Peyer's patch (tissue), 4 donors: ENCODE measurements at places on chromosomes 7 and 10. TPM values are rescaled to one million over a fixed set of nuclear protein-coding genes. Genes with fewer than 3 reads are reported as not detected.

SLC29A4 gene
- 12.4 TPM for total RNA-seq

DNA sequence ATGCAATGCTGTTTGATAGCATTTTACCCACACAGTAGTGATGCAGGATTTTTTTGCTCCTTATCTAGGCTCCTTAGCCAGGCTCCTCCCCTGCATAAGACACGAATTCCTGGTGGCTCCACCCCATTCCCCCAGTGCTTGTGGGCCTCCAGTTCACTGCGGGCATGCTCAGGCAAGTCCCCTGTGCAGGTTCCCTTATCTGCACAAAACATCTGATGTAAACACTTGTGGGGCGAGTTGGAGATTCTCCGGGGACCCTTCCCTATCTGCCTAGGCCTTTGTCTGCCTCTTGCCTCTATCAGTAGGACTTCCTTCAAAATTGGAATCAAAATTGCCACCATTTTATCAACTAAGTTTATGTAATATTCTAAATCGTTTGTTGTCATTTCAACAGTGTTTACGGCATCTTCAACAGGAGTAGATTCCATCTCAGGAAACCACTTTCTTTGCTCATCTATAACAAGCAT is 5.4 kb upstream of the STK17A start:
- H3K27me3 ChIP-seq, result no peaks in the 10 kb centered on the region
- DNase-seq, result no peak
- H3K36me3 ChIP-seq, result no peaks in the 10 kb centered on the region
- no peak overlapping the region for H3K27ac ChIP-seq
- no peak overlapping the region for H3K4me3 ChIP-seq

GRCh38 chr10:88333248-88333630 is 249.9 kb downstream of the RNLS start:
- H3K27ac ChIP-seq, result no peak overlapping the region
- H3K4me1 ChIP-seq, result no peaks in the 10 kb centered on the region
- H3K36me3 ChIP-seq, result no peaks in the 10 kb centered on the region
- H3K27me3 ChIP-seq, result no peaks in the 10 kb centered on the region
- no peak for DNase-seq

GRCh38 chr10:73997461-73997786 is 492 bp upstream of the VCL start:
- H3K27me3 ChIP-seq, result no peaks in the 10 kb centered on the region
- peak overlapping the region; percentile 99 for H3K27ac ChIP-seq
- peak overlapping the region; percentile 56 for H3K4me3 ChIP-seq
- no peaks in the 10 kb centered on the region for H3K4me1 ChIP-seq
- peak; percentile 80 for DNase-seq

DNA sequence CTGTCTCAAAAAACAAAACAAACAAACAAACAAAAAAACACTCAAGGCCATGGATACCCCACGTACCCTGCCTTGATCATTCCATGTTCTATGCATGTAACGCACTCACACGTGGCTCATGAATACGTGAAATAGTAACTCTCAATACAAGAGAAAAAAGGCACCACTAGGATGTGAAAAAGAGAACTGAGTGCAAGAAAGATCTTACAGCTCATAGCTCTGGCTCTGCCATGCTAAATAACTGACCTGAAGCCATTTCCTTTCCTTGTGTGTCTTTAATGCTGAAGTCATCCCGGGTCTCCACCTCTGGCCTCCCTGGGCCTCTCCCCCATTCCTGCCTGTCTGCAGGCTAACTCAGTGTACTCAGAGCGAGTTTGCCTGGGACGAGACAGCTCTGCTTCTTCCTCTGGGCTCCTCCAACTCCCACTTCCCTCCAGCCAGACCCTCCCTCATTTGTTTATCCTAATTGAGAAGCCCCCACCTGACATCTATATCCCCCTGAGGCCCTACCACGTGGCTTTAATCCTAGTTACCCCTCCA is 117.3 kb downstream of the PRPF18 start:
- DNase-seq, result no peak
- H3K27ac ChIP-seq, result no peak overlapping the region
- H3K36me3 ChIP-seq, result peaks cover 14% of the 10 kb centered on the region
- no peak overlapping the region for H3K4me3 ChIP-seq
- H3K4me1 ChIP-seq, result no peaks in the 10 kb centered on the region
- no peaks in the 10 kb centered on the region for H3K27me3 ChIP-seq

ADARB2 gene
- total RNA-seq, result 7.9 TPM

- H3K36me3 ChIP-seq, result no peaks in the 10 kb centered on the region
- H3K27me3 ChIP-seq, result no peaks in the 10 kb centered on the region
- DNase-seq, result no peak
- no peaks in the 10 kb centered on the region for H3K4me1 ChIP-seq
Observed at GRCh38 chr10:128097783-128098182, 28.4 kb downstream of the MKI67 start.

DNA sequence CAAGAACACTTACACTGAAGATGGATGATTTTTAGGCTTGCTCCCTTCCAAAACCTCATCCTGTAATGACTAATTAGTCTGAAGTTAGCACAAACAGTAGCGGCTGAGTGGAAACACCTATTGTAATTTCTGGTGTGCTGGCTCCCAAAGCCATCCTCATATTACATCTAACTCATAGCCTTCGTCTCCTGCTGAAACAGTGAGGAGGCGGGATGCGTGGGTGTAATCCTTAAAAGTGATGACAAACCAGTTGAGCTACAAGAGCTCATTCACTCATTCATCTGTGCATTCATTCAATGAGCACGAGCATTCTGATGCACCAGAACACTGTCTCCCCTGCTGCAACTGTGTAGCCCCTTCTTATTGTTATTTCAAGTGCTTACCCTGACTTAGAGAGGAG is 235.3 kb downstream of the CALN1 start:
- H3K27ac ChIP-seq, result no peak overlapping the region
- no peak overlapping the region for H3K4me3 ChIP-seq
- DNase-seq, result no peak
- H3K36me3 ChIP-seq, result no peaks in the 10 kb centered on the region
- H3K27me3 ChIP-seq, result no peaks in the 10 kb centered on the region
- H3K4me1 ChIP-seq, result no peaks in the 10 kb centered on the region

DNA sequence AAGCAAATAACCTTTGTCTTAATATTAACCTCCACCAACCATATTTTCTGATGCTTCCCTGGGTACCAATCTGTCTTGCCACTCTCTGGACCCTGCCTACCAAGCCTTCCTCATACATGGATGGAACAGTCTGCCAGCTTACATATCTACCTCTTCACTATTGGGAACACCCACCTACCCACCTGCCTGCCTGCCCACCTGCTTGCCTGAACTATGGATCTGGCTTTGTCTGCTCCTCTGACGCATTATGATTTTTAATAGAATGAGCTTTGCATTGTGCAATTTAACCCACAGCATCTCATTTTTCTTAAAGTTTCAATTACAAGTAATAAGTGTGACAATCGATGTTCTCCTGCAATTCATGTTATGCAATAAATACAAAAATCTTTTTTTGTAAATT is 137.9 kb upstream of the LSM8 start:
- no peak overlapping the region for H3K4me3 ChIP-seq
- H3K27ac ChIP-seq, result no peak overlapping the region
- DNase-seq, result no peak
- H3K36me3 ChIP-seq, result no peaks in the 10 kb centered on the region
- H3K4me1 ChIP-seq, result no peaks in the 10 kb centered on the region

FAM25A gene
- not detected for total RNA-seq

GRCh38 chr10:3757638-3758490 is 27.1 kb downstream of the KLF6 start:
- H3K4me3 ChIP-seq, result no peak overlapping the region
- H3K27ac ChIP-seq, result peak overlapping the region; percentile 75
- peaks cover 14% of the 10 kb centered on the region for H3K4me1 ChIP-seq
- peak; percentile 69 for DNase-seq
- H3K27me3 ChIP-seq, result no peaks in the 10 kb centered on the region

DNA sequence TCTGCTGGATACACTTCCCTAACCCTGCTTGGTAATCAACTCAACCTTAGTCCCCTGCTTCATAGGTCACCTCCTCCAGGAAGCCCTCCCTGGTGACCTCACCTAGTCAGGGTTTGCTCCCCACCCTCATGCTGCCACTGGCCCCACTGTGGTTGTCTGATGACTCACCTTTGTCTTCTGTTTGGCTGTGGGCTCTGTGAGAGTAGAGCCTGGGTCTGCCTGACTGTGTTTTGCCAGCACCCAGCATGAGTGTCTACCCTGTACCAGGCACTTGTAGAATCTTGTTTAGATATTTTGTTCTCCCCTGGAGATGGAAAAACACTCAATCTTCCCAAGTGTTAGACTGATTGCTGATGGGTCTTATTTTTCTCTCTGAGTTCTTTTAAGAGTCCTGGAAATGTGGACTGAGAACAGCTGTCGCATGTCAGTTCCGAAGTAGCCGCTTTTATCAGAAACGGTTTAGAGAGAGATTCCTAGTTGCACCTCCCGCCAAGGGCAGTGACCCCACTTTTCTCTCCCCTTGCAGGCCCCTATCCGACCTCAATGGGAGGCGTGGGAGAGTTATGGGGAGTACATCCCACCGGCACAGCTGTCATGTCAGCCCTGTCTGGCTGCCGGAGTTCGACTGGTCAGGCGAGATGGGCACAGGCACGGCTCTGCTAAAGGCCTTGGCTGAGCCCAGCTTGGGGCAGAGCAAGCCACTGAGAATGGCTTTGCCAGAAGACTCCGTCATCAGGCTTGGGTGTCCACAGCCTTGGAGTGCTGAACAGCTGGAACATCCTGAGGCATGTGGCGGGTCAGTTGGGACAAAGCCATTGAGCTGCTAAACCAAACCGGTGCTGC is 134.3 kb downstream of the GRK5 start:
- no peak overlapping the region for H3K4me3 ChIP-seq
- H3K4me1 ChIP-seq, result peaks cover 25% of the 10 kb centered on the region
- H3K27me3 ChIP-seq, result no peaks in the 10 kb centered on the region
- peak overlapping the region; percentile 66 for H3K27ac ChIP-seq
- no peaks in the 10 kb centered on the region for H3K36me3 ChIP-seq

RHOBTB1 gene
- total RNA-seq, result 15.7 TPM

OR2A1 gene
- not detected for total RNA-seq

NUTM2E gene
- total RNA-seq, result not detected

- no peaks in the 10 kb centered on the region for H3K27me3 ChIP-seq
- no peaks in the 10 kb centered on the region for H3K4me1 ChIP-seq
- no peaks in the 10 kb centered on the region for H3K36me3 ChIP-seq
- H3K27ac ChIP-seq, result no peak overlapping the region
- H3K4me3 ChIP-seq, result no peak overlapping the region
Observed at GRCh38 chr7:42753367-42753766, 158.5 kb downstream of the C7orf25 start.

GRCh38 chr10:125002047-125002422 is 60.1 kb downstream of the ZRANB1 start:
- no peak overlapping the region for H3K4me3 ChIP-seq
- H3K36me3 ChIP-seq, result no peaks in the 10 kb centered on the region
- peaks cover 29% of the 10 kb centered on the region for H3K4me1 ChIP-seq
- H3K27ac ChIP-seq, result no peak overlapping the region
- DNase-seq, result no peak

DNA sequence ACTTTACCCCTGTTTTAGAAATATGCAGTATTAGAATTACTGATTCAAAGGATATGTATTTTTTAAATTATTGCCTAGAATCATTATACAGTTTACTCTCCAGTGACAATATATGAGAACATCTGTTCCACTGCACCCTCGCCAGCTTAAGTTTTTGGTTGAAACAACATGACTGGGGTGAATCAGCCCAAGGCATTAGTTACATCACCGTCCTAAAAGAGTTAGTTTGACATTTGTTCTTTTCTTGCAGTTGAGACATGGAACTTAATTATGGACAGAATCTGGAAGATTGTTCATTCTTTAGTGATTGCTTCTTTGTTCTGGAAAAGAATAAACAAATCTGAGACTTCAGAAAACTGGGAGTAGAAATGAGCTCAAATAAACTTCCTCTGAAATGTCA is 167.3 kb upstream of the DKK1 start:
- H3K4me1 ChIP-seq, result no peaks in the 10 kb centered on the region
- no peak overlapping the region for H3K27ac ChIP-seq
- no peak for DNase-seq

DNA sequence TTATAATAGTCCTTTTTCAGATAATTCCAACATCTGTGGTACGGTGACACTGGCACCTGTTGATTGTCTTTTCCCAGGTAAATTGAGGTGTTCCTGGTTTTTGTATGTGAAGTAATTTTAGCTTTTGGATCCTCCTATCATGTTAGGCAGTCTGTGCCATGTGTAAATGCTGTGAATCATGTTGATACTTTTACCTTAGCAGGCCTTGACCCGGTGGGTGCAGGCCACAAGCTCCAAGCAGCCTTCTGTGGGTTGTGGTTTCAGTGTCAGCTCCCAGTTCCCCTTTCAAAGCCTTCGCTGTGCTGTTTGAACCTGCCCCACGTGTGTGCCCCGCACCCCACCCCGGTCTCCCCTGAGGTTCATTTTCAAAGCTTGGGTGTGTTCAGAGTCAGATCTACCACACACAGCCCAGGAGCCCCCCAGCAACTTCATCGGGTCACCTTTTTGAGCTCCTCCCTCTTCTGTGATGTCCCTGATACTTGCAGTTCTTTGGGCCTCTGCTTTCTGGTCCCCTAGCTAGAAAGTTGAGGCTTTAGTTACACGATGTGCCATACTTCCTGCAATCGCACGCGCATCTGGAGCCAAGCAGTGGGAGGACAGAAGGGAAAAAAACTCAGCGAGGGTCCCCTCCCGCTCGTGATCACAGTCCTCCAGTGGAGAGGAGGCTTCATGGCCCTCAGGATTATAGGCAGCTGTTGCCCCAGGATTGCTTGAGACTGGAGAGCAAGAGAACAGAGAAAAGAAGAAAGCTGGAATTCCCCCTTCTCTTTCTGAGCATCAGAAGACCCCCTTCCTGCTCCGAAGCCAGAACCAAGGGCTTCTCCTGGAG is 8.7 kb upstream of the BHLHA15 start:
- peak; percentile 88 for DNase-seq
- peaks cover 20% of the 10 kb centered on the region for H3K4me1 ChIP-seq
- no peak overlapping the region for H3K27ac ChIP-seq
- no peaks in the 10 kb centered on the region for H3K36me3 ChIP-seq
- H3K27me3 ChIP-seq, result no peaks in the 10 kb centered on the region

NPSR1 gene
- total RNA-seq, result not detected

- no peaks in the 10 kb centered on the region for H3K36me3 ChIP-seq
- H3K27me3 ChIP-seq, result no peaks in the 10 kb centered on the region
- no peak for DNase-seq
- no peak overlapping the region for H3K27ac ChIP-seq
- no peaks in the 10 kb centered on the region for H3K4me1 ChIP-seq
- H3K4me3 ChIP-seq, result no peak overlapping the region
Observed at GRCh38 chr7:2460641-2461040, 15.6 kb downstream of the GRIFIN start.

DNA sequence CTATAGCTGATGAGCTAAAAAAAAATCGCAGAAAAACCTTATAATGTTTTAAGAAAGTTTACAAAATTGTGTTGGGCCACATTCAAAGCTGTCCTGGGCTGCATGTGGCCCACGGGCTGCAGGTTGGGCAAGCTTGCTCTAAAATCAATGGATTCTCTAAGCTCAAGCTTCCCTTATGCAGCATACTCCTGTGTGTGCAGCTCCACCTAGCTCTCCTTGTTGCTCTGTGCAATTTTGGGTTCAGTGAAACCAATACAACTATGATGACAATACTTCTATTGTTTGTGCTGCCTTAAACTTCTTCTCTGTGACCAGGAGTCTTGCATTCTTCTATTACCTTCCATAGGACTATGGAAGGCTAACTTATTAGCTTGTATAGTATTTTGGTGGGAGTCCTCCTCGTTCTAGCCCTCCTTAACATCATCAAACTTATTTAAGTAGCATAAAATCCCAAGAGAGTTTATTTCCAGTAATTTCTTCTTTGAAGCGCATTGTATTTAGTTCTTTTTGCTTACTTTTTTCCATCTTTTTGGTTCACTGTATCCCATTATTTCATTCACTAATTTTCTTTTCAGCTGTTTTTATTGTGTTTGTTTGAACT is 170.9 kb upstream of the SMIM30 start:
- H3K27me3 ChIP-seq, result no peaks in the 10 kb centered on the region
- no peaks in the 10 kb centered on the region for H3K4me1 ChIP-seq
- H3K27ac ChIP-seq, result no peak overlapping the region

ZNF488 gene
- total RNA-seq, result 12.5 TPM
